ENCODE measurements at places on chromosomes 13 and 19.
A peak's percentile ranks its signal among the peaks of the same experiment; 100 is the strongest.

GRCh38 chr19:50720921-50721381, 1.3 kb upstream of the SHANK1 start:
- DNase-seq: no peak

- no peak for DNase-seq
These were observed 1.3 kb downstream of the LSR start for GRCh38 chr19:35249848-35250711.

GRCh38 chr13:75896271-75896670, 260.1 kb downstream of the LMO7 start:
- no peak for DNase-seq

DNA sequence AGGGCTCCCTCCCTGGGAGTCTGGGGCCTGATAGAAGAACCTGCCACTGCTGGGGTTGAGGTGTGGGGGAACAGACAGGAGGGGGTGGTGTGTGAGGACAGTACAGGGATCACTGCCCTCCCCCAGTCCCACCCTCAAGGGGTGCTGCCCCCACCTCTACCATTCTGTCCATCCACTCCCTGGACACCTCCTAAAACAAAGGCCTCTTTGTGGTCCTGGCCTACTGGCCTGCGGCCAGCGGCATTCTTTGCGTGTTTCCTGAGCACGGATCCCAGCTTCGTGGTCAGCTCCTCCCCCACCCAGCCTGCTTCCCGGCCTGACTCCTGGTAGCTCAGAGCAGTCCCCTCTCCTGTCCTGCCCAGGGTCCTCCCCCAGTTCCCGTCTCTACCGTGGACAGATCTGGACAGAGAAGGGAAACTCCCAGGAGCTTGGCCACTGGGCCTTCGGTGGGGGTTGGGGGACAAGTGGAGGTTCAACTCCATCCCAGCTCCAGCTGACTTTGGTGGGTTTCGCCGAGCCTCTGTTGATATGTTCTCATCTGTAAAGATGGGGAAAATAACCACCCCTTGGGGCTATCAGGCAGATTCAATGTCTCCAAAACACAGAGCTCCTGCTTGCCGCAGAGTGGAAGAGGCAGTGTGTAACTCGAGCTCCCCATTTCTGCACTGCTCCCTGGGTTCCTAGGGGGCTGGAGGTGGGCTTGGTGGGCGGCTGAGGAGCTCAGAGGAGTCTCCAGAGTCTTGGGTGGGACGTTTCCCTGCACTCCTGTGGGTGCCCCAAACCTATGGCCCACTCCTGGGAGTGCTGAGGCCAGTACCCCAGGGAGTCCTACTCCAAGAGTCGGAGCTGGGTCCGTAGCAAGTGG, 48.7 kb downstream of the LYL1 start:
- DNase-seq: no peak

GRCh38 chr13:106038752-106039151, 496.7 kb downstream of the EFNB2 start:
- DNase-seq: no peak

GRCh38 chr13:113369189-113369588, 5.3 kb upstream of the GRTP1 start:
- no peak for DNase-seq

DNA sequence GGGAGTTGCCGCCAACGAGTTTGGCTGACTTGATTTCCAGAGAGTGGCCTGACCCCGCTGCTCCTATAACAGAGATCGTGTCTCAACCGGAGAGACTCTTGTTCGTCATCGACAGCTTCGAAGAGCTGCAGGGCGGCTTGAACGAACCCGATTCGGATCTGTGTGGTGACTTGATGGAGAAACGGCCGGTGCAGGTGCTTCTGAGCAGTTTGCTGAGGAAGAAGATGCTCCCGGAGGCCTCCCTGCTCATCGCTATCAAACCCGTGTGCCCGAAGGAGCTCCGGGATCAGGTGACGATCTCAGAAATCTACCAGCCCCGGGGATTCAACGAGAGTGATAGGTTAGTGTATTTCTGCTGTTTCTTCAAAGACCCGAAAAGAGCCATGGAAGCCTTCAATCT, 21.6 kb downstream of the NLRP4 start:
- DNase-seq: no peak

DNA sequence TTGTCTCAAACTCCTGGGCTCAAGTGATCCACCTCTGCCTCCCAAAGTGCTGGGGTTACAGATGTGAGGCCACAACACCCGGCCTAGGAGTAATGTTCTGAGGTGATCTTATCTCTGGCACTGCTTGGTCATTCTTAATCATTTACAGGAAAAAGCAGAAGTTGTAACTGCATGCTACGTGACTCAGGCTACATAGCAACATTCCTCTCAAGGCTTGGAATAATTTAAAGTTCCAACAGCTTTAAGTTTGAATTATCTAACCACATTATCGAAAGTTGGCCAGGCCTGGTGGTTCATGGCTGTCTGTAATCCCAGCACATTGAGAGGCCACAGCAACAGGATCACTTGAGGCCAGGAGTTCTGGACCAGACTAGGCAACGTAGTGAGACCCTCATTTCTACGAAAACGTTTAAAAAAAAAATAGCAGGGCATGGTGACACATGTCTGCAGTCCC, 3.9 kb upstream of the B9D2 start:
- DNase-seq: no peak

DNA sequence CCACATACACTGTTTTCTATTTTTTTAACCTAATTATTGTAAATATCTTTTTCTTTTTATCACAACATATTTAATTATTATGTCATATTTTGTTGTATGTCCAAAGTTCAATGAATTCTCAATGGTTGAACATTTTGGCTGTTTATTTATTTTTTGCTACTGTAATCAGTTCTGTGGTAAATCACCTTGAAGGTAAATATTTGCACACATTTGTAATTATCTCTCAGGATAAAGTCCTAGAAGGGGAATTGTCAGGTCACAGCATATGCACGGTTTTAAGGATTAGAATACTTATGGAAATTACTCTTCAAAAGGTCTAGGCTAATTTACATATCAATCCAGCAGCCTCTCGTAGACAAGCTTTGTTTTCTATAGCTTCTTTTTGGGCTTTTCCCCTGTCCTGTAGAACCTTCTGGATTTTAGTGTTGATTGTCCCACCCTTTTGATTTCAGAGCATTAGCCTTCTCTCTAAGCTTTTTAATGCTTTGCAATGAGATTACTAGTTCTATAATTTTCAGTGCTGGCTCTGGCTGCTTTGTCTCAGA, 362.6 kb downstream of the KCNRG start:
- no peak for DNase-seq

- no peak for DNase-seq
These were observed 5.1 kb downstream of the SLC39A3 start for GRCh38 chr19:2734589-2735288.

GRCh38 chr19:17624314-17624991, 63.7 kb downstream of the UNC13A start:
- DNase-seq: no peak

DNA sequence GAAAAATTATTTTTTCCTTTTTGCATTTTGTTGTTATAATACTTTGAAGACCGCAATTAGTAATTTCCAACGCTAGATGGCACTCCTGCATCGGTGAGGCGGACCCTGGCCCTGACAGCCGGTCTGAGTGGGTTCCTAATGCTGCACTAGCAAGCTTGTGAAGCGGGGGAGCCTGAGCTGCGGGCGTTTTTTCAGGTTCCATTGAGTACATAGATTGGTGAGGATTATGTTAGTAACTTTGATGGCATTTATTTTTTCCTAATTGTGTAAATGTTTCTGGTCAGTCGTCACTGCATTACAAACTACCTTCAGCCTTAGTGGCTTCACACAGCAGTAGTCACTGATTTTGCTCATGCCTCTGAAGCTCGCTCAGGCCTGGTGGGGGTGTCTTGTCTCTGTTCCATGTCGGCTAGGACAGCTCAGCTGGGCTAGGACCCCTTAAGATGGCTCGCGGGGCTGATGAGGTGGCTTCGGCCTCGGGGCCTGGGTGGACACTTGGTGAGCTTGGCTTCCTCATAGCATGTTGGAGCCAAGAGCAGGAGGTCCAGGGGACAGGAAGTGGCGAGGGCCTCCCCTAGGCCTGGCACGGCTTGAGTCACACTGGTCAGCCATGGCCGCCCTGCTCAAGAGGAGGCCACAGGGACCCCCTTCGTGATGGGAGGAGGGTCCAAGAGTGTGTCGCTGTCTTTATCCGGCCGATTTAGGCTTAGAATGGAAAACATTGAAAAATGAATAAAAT, 25.0 kb downstream of the ERCC5 start:
- DNase-seq: peak; percentile 34

- DNase-seq: no peak
These were observed 145.6 kb upstream of the KLHL1 start for GRCh38 chr13:70253834-70254233.

- no peak for DNase-seq
These were observed 181.9 kb upstream of the EDNRB start for GRCh38 chr13:78100486-78100885.

GRCh38 chr13:43291287-43292060, 268.1 kb downstream of the DNAJC15 start:
- no peak for DNase-seq

DNA sequence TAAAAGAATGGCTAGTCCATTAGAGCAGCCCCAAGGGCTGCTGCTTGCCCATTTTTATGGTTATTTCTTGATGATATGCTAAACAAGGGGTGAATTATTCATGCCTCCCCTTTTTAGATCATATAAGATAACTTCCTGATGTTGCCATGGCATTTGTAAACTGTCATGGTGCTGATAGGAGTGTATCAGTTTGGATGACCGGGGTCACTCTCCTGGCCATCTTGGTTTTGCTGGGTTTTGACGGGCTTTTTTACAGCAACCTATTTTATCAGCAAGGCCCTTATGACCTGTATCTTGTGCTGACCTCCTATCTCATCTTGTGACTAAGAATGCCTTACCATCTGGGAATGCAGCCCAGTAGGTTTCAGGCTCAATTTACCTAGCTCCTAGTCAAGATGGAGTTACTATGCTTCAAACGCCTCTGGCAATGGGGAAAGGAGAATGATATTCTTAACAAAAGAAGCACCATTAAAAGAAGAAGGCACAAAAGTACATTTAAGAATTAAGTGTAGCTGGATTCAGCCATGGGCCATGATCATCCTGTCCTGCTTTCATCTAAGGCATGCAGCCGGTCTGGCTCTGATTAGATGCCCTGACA, 1156.0 kb downstream of the PCDH9 start:
- DNase-seq: no peak

DNA sequence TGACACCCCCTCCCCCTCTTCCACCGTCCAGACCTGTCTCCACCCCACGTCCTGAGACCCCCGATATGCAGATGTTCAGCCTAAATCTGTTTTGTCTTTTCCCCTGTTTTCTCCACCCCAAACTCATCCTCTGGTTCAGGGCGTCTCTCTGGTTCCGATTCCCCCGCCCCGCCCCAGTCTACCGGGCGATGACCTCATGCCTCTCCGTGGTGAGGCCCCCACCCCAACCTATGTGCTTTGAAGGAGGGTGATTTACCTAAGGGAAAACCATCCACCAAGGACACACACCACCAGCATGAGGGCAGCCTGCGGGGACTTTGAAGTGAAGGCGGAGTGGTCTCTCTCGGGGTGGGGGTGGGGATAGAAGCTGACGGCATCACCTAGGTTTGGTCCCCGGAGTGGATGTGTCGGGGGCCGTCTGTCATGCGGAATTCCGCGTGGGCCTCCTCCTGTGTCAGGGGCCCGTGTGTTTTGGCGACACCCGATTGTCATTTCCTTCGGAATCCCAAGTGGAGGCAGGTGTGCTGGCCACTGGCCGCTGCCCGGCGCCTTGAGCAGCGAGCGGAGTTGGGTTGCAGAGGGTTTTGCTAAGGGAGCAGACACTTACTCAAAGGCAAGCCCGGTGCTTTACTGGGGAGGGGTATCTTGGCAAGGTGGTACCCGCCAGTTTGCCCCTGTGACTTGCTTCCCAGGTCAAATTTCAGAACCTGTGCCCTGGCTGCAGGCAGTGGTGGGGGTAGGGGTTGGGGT, 1.4 kb downstream of the FZR1 start:
- DNase-seq: peak; percentile 39

GRCh38 chr13:102933122-102933521, 87.3 kb downstream of the ERCC5 start:
- no peak for DNase-seq

DNA sequence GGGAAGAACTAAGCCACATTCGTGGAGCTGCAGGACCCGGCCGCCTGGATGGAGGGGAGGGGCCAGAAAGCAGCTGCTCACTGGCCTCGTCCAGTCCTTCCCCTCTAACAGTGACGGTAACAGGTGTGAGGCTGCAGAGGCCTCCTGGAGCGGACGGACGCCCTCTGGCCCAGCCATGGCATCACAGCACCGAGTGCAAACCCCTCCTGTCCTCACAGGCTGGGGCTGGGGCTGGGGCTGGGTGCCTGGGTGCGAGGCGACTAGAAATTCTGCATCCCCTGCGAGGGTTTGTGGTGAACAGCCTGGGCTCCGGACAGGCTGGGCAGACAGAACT, 3.6 kb downstream of the MICOS13 start:
- DNase-seq: no peak

DNA sequence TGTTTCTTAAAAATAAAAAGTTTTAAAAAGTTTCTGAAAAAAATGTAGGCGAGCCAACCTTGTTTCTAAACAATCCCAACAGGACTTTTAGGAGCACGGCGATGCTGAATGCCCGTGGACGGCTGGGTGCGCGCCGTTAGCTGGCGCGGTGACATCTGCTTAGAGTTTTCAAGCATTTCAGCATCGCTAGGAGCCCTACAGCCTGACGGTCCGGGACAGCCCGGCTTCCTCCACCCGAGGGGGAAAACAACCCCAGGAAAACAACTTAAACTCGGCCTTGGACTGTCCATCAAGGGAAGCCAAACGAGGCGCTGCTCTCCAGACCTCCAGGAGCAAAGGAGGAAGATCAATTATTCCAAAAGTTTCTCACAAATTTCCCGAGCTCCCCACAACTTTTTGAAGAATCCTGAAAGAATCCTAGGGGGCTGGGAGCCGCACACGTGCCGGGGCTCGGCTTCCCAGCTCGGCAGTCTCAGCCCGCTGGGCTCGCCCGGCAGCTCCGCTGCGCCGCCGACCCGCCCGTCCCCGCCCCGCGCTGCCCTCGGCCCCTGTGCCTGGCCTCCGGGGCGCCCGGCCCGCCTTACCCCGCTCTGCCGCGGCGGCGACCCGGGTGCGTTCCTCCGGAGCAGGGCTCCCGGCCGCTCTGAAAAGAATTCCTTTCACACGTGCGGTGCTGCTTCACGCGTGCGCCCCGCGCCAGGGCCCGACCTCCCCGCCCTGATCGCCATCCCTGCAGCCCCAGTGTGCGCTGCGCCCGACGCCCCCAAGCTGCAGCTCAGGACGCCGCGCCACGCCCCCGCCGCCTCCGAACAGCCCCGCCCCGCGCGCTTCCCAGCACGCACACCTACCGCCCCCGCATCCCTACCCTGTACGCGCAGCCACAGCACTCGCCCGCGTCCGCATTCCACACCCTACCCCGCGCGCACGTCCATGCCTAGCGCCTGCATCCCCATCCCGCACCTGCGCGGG, at the start of gene GJA3:
Gene GJA3, minus strand, starts transcription at position 747 of the 969 bp plus-strand sequence. CDS start 17,764 bp downstream, outside the sequence.
- peak; percentile 33 for DNase-seq

Measured in T-helper 9 cell (primary cell).